Panc1 (cell line): ENCODE measurements at places on chromosomes 2 and 18. TPM values are rescaled to one million over a fixed set of nuclear protein-coding genes. Genes with fewer than 3 reads are reported as not detected.

- no peaks in the 10 kb centered on the region; the same call in 1 of the 2 replicates for H3K27me3 ChIP-seq
- no peak for DNase-seq
- H3K27ac ChIP-seq, result no peak overlapping the region
These were observed 85.6 kb upstream of the LHCGR start for GRCh38 chr2:48841126-48841525.

- H3K27ac ChIP-seq, result no peak overlapping the region
- no peak for DNase-seq
- H3K36me3 ChIP-seq, result no peaks in the 10 kb centered on the region
- no peaks in the 10 kb centered on the region for H3K4me1 ChIP-seq
These were observed 22.3 kb downstream of the KIAA1328 start for GRCh38 chr18:36851202-36851590.

DNA sequence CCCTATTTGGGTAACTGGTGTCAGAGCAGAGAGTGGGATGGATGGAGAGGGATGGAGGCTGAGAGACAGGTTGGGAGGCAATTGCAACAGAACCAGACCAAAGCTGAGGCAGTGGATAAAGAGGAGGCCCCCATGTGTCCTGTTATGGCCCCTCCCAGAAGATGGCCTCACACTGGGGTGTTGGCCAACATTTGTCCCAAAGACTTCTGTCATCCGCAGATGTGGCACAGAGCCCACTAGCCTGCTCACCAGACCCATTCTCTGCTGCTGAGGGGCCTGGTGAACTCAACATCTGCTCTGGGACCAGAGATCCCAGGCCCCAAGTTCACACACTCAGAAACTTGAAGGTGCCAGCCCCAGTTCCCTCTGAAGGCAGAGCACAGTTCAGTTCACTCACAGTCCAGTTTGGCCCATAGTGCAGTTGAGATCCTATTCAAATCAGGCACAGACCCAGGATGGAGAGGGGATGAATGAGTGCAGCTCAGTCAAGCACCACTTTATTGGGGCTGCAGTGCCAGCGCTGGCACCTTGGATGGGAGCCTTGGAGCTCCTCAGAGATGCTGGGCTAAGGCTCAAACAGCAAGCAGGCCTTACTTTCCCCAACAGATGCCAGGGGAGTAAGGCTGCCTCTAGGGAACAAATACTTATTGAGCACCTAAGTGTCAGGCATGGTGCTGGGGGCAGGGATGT is 189.2 kb downstream of the ZBTB7C start:
- no peak overlapping the region for H3K27ac ChIP-seq
- no peaks in the 10 kb centered on the region for H3K27me3 ChIP-seq
- no peak overlapping the region for H3K4me3 ChIP-seq
- H3K4me1 ChIP-seq, result no peaks in the 10 kb centered on the region
- no peaks in the 10 kb centered on the region for H3K36me3 ChIP-seq
- DNase-seq, result no peak

GRCh38 chr2:107592280-107592624 is 234.4 kb upstream of the RGPD4 start:
- H3K4me1 ChIP-seq, result no peaks in the 10 kb centered on the region
- H3K4me3 ChIP-seq, result no peak overlapping the region
- no peak for DNase-seq
- H3K36me3 ChIP-seq, result no peaks in the 10 kb centered on the region
- H3K27ac ChIP-seq, result no peak overlapping the region

PDE11A gene
- not detected for total RNA-seq
